Smooth muscle cell of the umbilical artery (primary cell): ENCODE measurements at places on chromosomes 16 and 17. TPM values are rescaled to one million over a fixed set of nuclear protein-coding genes. Genes with fewer than 3 reads are reported as not detected.

TMEM100 gene
- total RNA-seq = 0.23 TPM in 1 of 2 replicates, not detected in the other

PSMB10 gene
- total RNA-seq = 22.0 and 46.3 TPM in 2 replicates

NATD1 gene
- total RNA-seq = 2.4 and 3.4 TPM in 2 replicates

FSCN2 gene
- total RNA-seq = 1.2 and 2.7 TPM in 2 replicates

ANKRD40CL gene
- total RNA-seq = not detected in 2 replicates

OTOP2 gene
- total RNA-seq = not detected in 2 replicates

GLIS2 gene
- total RNA-seq = 3.3 and 5.3 TPM in 2 replicates

MT1X gene
- total RNA-seq = 9.4 and 13.4 TPM in 2 replicates

TM4SF5 gene
- not detected in 2 replicates for total RNA-seq

ZSCAN10 gene
- not detected in 2 replicates for total RNA-seq

ACE gene
- 0.59 and 1.1 TPM in 2 replicates for total RNA-seq

KRT12 gene
- total RNA-seq = not detected in 2 replicates

KRT24 gene
- not detected in 2 replicates for total RNA-seq

MT4 gene
- total RNA-seq = not detected in 2 replicates

PDILT gene
- total RNA-seq = not detected in 2 replicates

CYLD gene
- total RNA-seq = 46.0 and 66.2 TPM in 2 replicates

KREMEN2 gene
- total RNA-seq = not detected in 2 replicates
